ENCODE measurements at places on chromosomes 11 and 22. TPM values are rescaled to one million over a fixed set of nuclear protein-coding genes. Genes with fewer than 3 reads are reported as not detected.
A peak's percentile ranks its signal among the peaks of the same experiment; 100 is the strongest.

- peaks cover 32% of the 10 kb centered on the region for H3K27me3 ChIP-seq
- no peak overlapping the region for H3K4me3 ChIP-seq
- no peaks in the 10 kb centered on the region for H3K36me3 ChIP-seq
- H3K27ac ChIP-seq: no peak overlapping the region
- DNase-seq: no peak
- H3K4me1 ChIP-seq: no peaks in the 10 kb centered on the region
Observed at GRCh38 chr22:49344656-49345055, 483.0 kb downstream of the BRD1 start.

GRCh38 chr11:57668434-57668782, 494 bp downstream of the ZDHHC5 start:
- DNase-seq: no peak
- peak overlapping the region; percentile 97 for H3K4me3 ChIP-seq
- peaks cover 42% of the 10 kb centered on the region for H3K4me1 ChIP-seq
- peak overlapping the region; percentile 99 for H3K27ac ChIP-seq
- peaks cover 23% of the 10 kb centered on the region for H3K36me3 ChIP-seq
- no peaks in the 10 kb centered on the region for H3K27me3 ChIP-seq

Gene SMIM38
- total RNA-seq: 0.89 TPM

Gene NLRP14
- not detected for total RNA-seq

Gene CARD10
- 0.53 TPM for total RNA-seq
